MG63 (cell line): ENCODE measurements at places on chromosomes 2 and 18. TPM values are rescaled to one million over a fixed set of nuclear protein-coding genes. Genes with fewer than 3 reads are reported as not detected.
A peak's percentile ranks its signal among the peaks of the same experiment; 100 is the strongest.

The SLC4A3 gene
- total RNA-seq: 3.0 and 4.9 TPM in 2 replicates

DNA sequence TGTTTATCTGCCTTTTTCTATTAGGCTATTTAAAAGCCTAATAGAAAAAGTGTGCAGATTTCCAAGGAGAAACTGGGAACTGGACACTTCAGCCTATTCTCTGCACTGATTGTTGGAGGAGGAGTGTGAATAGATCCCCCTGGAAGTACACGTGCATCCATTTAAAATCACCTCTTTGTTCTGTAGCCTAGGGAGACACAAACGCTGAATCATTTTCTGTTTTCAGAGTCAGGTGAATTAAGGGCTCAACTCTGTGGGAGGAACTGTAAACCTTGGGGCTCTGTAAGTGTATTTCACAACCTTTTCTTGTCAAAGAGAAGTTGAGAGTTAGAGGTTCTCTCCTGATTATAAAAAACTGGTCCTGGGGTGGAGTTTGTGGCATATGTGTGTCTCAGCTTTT, 159.7 kb downstream of the SPAG16 start:
- no peak for DNase-seq

DNA sequence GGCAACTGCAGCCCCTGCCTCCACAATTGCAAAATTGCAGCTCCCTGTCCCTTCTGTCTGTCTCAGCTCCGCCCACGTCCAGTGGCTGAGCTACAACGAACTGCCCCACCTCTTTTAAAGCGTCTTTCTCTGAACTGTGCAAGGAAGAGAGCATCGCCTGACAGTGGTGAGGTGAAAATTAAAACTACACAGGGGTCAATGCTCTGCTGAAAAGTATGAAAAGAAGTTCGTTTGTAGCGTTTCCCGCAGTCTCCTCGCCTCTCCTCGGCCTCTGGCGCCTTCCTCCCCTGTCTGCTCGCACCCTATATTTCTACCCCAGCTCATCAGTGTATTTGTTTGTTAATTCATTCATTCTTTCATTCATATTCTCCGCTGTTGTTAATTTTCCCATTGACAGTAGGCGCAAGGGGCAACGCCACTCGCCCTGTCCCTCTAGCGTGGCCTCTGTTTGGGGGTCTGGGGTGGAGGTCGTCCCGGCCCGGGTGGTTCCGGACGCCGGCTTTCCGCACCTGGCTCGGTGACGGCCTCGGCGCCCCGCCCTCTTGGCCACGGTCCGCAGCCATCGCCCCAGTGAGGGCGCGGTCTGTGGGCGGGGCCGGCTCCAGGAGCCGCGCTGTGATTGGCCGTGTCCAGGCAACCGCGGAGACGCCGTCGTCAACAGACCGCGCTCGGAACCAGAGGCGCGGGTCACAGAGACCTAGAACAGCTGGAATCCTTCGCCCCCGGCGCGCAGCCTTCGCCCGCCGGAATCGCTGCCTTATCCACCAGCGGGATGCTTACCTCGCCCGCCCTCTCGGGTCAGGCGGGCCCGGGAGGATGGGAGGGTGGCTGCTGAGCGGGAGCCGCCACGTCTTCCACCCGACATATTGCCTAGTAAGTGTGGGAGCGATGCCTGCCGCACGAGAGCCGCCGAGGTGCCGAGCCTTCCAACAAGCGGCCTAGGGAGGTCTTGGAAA, at the start of gene VWA3B:
Gene VWA3B (plus strand): TSS at position 677 of the 956 bp plus-strand sequence. CDS start 5,926 bp downstream, outside the sequence.
- DNase-seq: peak; percentile 44

The NPHP1 gene
- total RNA-seq: 2.5 and 10.9 TPM in 2 replicates

The ARHGEF4 gene
- total RNA-seq: 0.89 and 7.6 TPM in 2 replicates

DNA sequence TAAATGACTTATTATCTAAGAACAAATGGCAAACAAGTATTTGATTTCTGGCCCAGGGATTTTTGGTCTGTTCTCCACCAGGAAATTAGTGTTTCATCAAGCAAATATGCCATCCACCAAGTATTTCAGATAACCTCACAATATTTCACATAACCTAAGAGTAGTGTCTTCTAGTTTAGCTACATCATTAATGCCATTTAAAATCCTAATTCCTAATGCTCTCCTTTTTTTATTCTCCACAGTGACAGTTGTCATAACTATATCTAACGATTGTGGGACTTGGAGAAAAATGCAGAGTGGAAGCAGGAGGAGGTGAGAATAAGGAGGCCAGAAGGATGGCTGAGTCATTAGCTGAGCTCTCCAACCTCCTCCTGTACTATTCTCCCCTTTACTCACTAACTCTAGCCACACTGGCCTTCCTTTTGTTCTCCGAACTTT, 58.5 kb upstream of the CTLA4 start:
- DNase-seq: peak; percentile 40

GRCh38 chr2:233814056-233814835, 36.1 kb downstream of the MROH2A start:
- no peak for DNase-seq

The FAM237A gene
- total RNA-seq: not detected in 2 replicates

GRCh38 chr2:120293096-120294007, 40.7 kb downstream of the RALB start:
- no peak for DNase-seq

The UGT1A8 gene
- 0.27 and 2.2 TPM in 2 replicates for total RNA-seq

The GLS gene
- 118 and 149 TPM in 2 replicates for total RNA-seq

GRCh38 chr2:237923481-237924163, 43.2 kb upstream of the UBE2F start:
- peak; percentile 76 for DNase-seq

The CDK15 gene
- total RNA-seq: 2.7 and 6.5 TPM in 2 replicates

The CMPK2 gene
- total RNA-seq: 2.3 and 6.6 TPM in 2 replicates

The GNAL gene
- total RNA-seq: 0.76 and 2.7 TPM in 2 replicates

The PDE11A gene
- total RNA-seq: 0.13 and 0.25 TPM in 2 replicates

DNA sequence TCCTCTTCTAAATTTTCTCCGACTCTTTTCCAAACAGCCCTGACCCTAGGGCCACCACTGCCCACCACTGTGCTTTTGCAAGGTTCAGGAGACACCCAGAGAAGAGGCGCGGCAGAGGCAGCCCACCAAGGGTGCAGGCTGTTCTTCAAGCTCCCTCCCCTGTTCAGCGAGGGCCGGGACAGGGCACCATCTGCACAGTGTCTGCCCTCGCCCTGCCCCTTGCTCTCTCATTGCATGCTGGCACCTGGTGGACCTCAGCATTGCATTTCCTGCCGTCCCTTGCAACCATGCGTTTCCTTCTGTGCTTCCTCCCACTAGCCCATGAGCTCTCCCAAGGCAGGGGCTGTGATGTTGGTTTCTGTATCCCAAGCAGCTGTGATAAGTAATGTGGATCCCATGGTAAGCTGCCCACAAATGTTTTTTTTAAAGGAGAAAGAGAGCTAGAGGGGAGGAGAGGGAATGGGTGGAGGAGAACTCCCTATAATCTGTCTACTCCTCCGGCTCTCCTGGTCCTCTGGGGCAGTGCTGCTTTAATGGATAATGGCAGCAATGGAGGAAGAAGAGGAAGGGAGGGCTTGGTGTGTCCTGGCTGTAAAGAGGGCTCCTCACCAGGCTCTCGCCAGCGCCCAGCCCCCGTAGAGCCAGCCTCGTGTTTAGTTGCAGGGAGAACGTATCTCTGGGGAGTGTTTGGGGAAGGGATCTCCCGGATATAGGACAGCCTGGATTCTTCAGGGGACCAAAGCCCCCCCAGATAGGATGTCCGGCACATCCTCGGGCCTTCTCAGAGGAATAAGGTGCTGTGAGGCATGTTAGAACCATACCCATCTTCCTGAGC, 15.6 kb upstream of the YWHAQ start:
- DNase-seq: no peak

DNA sequence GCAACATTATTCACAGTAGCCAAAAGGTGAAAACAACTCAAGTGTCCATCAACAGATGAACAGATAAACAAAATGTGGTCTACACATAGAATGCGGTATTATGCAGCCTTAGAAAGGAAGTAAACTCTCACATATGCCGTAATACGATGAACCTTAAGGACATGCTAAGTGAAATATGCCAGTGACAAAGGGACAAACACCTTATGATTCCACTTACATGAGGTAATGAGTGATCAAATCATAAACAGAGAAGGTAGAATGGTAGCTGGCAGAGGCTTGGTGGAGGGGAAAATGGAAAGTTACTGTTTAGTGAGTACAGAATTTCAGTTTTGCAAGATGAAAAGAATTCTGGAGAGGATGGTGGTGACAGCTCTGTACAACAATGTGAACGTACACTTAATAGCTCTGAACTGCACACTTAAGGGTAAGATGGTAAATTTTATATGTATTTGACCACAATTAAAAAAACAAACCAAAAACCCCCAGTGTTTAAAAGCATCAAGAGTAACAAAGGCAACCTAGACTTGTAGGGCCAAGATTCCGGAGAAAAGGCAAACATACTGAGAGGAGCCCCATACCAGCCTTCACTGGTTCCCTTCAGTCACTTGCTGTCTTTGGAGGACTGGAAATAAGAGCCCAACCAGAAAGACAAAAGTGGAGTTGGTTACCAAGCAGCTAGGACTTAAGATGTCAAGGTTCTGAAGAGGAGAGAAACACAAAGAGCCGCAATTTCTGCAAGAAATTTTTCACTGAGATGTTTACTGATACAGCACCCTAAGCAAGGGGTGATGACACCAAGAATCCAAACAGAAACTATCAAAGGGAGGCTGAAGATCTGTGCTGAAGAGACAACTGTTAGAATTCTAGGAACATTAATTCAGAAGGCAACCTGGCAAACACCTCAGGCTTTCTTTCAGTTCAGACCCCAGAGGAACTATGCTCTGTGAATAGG, 61.3 kb downstream of the CUL3 start:
- no peak for DNase-seq

GRCh38 chr2:118833716-118834439, 13.6 kb downstream of the EN1 start:
- DNase-seq: no peak

DNA sequence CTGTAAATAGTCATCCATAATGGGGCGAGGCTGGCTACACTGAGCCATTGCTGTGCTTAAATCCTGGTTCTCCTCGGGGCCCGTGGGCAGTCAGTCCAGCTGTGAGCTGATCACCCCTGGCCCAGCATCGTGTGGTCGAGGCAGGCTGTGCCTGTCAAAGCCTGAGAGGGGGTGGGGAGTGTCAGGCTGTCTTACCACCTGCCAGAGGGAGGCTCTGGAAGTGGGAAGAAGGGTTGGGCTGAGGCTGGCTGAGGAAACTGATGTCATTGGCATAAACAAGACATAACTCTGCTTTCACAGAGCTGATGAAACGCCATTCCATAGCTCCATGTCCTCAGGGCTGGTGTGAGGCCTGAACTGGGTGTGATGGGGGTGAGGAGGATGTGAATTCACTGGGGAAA, 49.7 kb downstream of the KLHL29 start:
- peak; percentile 16 for DNase-seq

The AMER3 gene
- not detected in 2 replicates for total RNA-seq

DNA sequence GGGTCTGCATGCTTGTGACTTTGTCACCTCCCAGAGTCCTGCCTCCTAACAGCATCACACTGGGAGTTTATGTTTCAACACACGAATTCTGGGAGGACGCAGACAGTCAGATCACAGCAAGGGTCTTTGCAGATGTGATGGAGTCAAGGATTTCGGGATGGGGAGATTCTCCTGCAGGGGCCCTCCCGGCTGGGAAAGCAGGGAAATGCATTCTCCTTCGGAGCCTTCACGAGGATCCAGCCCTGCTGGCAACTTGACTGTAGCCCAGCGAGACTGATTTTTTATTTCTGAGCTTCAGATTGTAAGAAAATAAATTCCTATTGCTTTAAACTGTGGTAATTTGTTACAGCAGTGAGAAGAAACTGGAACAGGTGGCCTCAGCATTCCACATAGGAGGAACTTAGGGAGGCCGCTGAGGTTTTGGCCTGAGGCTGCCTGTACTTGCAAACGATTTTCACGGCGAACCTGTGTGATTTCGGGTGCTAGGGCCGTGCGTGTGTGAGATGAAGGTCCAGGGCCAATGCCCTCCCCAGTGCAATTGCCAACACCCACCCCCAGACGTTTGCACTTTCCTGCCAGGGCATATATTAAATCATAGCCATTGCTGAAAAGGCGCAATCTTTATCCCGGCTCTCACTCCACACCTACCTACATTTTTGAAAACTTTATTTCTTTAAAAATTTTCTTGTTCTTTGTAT, 79.8 kb downstream of the ASB1 start:
- DNase-seq: no peak

DNA sequence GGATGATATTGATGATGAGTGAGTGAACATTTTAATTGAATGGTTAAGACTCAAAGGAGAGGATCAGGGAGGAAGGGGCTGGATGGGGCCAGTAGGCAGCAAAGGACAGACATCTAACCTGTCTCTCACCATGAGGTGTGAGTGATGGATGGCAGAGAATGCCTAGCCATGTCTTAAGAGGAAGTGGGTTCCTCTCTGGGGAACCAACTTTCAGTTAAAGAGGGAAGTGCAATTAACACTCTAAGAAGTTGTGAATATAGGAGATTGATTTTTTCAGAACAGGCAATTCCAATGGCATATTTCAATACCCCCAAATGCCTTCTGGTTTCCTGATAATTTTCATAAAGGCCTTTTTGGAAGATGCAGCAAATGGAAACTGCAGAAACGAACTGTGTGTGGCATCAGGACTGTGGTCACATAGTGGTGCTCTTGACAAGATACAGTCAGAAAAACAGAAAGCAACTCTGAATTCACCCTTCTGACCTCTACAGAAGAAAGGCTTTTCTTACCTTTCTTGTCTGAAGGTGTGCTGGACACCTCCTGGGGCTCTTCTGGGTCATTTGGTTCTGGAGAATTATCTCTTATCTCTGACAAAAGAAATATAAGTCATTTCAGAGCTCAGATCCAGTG, 10.2 kb downstream of the SP110 start:
- DNase-seq: no peak

The FAM110C gene
- total RNA-seq: not detected in 2 replicates

DNA sequence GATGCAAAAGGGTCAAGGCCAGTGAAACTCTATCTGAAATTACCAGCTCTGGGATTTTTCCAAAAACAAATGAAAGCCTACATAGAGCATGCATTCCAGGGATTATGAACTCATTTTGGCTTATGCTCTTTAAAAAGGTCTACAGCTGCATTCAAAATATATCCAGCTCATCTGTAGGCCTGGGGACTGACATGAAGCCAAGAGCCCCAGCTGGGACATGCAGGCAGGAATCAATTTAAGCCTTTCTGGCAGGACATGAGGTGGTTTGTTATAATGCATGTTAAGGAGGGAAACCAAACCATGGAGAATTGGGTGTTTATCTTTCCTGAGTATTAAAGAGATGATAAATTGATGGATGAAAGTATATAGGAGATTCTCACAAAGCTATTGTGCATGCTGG, 164.5 kb downstream of the RBM43 start:
- DNase-seq: peak; percentile 74

DNA sequence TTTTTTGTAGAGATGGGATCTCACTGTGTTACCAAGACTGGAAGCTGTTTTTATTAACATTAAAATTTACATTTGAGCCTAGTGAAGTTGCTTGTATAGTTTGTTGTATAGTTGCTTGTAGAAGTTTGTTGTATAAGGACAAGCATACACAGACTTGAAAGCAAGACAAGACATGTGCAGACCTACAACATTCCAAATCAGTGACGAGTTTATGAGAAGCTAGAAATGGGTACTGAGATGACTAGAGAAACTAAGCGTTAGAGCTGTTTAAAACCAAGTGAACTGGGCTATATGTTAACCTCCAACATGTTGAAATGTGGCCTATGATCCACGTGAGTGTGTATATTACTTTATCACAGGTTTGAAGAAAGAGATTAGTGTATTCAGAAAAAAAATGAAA, 39.1 kb downstream of the ABCB11 start:
- no peak for DNase-seq
